Stimulated activated CD4-positive, alpha-beta T cell treated with anti-CD3 and anti-CD28 coated beads, Interleukin-15, amount 100 ng/mL, for 24 hours (primary cell): ENCODE measurements at places on chromosomes 4 and X.

DNA sequence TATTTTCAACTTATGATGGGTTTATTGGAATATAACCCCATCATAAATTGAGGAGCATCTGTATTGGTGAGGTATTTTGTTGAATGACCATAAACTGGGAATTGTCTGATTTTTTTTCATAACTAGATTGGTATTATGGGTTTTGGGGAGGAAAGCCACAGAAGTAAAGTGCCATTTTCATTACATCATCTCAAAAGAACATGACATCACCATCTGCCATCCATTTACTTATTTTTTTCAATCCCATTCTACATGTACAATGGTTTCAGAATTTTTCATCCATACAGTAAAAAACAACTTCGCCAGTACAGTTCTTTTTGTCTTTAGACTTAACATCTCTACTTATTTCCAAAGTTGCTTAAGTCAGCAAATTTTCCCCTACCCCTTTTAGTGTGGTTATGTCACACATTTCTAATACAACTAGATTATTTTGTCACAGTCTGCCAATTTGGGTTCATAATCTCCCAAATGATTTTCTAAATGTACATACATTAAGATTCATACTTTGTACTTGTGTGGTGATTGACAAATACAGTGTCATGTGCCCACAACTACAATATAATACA lies 459.4 kb downstream of the IDS start:
- DNase-seq: no peak

DNA sequence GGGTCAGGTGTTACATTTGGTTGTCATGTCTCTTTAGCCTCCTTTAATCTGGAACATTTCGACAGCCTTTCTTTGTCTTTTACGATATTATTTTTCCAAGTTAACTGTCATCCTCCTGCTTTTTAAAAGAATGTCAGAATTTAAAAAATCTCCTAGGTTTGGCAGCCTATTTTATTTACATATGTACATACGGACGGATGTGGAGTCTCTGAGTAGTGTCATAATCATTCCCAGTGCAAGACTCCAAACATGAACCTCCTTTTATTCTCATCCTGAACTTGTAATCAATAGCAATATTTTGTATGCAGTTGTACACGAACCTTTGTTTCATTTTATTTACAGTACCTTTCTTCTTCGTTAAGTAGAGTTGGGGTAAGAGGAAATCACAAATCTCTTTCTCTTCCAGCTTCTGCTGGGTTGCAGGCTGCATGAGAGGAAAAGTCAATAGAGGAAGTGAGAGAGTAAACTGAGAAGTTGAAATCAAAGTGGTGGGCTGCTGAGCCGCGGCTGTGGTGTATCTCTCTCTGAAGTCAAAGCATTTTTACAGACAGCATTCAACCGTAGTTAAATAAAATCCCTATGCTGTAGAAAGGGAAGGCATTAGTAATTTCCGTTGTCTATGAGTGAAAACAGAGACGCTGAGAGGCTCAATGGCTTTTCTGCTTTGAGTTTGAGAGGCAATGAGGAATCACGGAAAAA lies 53.9 kb upstream of the RPS6KA3 start:
- peak; percentile 5 for DNase-seq

- DNase-seq: no peak
Measured at GRCh38 chr4:168560184-168561180, 63.6 kb downstream of the PALLD start.

GRCh38 chr4:122827879-122828601 lies 1.4 kb downstream of the FGF2 start:
- DNase-seq: peak; percentile 55

DNA sequence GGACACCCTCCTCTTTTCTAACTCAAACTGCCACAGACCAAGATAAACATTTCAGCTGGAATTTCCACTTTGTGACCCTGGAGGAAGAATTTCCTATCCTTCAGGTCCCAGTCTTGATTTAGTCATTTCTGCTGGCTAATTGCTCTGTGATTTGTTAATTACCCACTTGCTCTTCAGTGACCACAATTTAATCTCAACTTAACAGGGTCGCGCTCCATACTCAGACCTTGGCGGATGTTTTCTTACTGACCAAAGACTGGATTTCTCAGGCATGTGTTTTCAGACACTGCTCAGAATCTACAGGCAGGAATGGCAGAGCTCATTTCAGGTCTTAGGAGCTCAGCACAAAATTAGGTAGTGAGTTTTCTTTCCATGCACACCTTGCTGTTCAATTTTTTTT lies 188.9 kb downstream of the ASMT start:
- no peak for DNase-seq

- no peak for DNase-seq
Measured at GRCh38 chr4:80610845-80611677, 275.5 kb downstream of the CFAP299 start.

GRCh38 chrX:105260291-105261043 lies 40.0 kb upstream of the TEX13A start:
- no peak for DNase-seq

- no peak for DNase-seq
Measured at GRCh38 chr4:155582971-155583437, 83.6 kb upstream of the GUCY1A1 start.
